ENCODE measurements at places on chromosomes 11 and 22.
A peak's percentile ranks its signal among the peaks of the same experiment; 100 is the strongest.

- H3K4me1 ChIP-seq, result no peaks in the 10 kb centered on the region
- DNase-seq, result no peak
- no peak overlapping the region for H3K4me3 ChIP-seq
Measured at GRCh38 chr11:106228996-106229395, 151.5 kb downstream of the AASDHPPT start.

GRCh38 chr11:214083-214482 lies 6.6 kb downstream of the RIC8A start:
- H3K27ac ChIP-seq, result no peak overlapping the region
- no peaks in the 10 kb centered on the region for H3K27me3 ChIP-seq
- no peaks in the 10 kb centered on the region for H3K4me1 ChIP-seq
- no peak for DNase-seq
- no peak overlapping the region for H3K4me3 ChIP-seq

DNA sequence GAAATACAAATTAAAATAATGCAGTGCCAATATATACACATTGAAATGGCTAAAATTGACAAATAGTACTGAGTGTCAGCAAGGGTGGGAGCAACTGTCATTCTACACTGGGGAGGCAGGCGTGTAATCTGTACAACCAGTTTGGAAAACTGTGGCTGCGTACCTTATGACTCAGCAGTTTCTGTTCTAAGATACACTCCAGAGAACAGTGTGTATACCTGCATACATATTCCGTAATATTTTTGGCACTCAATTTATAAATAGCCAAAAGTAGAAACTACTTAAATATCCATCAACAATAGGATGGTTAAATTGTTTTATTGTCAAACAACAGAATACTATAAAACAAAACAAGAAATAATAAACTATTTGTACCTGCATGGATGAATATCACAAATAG lies 57.6 kb downstream of the RNF169 start:
- no peak overlapping the region for H3K4me3 ChIP-seq
- peaks cover 12% of the 10 kb centered on the region for H3K36me3 ChIP-seq
- H3K27ac ChIP-seq, result no peak overlapping the region

- H3K36me3 ChIP-seq, result no peaks in the 10 kb centered on the region
- no peak for DNase-seq
- peaks cover 2% of the 10 kb centered on the region for H3K27me3 ChIP-seq
- H3K4me1 ChIP-seq, result no peaks in the 10 kb centered on the region
Measured at GRCh38 chr11:1618231-1618630, 3.7 kb downstream of the KRTAP5-4 start.

DNA sequence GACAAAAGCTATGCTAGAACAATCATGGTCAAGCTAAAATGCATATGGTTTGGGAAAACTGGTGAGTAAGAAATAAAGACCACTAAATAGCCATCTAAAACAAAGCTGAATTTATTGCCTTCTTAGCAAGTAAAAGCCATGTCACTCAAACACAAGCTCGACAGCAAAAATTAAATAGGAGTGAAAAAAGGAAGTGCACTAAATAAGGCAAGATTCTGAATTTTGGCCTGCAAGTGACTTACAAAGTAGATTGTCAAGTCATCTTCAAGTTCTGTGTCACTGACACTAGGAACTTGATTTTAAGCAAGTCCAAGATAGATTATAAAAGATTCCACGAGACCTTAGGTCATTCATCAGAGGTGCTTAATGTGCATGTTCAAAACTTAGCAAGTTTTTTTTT lies 27.4 kb downstream of the TUG1 start:
- H3K27me3 ChIP-seq, result no peaks in the 10 kb centered on the region
- no peaks in the 10 kb centered on the region for H3K36me3 ChIP-seq
- H3K27ac ChIP-seq, result no peak overlapping the region
- no peaks in the 10 kb centered on the region for H3K4me1 ChIP-seq

DNA sequence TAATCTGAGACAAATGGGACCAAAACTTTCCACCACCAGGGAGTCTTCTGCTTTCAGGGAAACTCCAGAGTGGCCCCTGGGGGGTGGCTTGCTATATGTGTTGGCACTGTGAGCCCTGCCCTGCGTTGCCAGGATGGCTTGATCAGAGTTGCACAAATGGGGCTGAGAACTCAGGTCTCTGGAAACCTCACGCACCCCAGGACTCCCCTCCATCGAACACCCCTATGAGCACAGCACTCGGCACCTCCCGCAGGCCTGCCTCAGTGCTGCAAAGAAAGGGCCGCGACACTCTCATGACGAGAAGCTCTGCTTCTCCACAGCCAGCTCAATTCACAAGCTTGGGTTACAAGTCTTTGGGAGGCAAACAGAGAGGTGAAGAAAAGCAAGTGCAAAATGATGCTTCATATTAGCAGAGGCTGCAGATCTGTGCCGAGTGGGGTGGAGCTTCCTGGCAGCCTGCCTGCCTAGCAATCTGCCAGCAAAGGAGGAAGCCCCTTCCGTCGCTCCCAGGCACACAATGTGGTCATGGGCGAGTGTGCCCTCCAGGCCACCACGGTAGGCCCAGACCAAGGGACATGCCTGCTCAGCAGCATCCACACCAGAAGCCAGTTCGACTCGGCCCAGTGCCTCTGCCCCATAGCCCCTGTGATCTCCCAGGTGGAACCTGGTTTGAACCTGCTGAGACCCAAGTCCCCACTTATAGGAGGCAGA lies 55.7 kb downstream of the MYH9 start:
- H3K4me3 ChIP-seq, result peak overlapping the region; percentile 19
- H3K27me3 ChIP-seq, result no peaks in the 10 kb centered on the region
- H3K36me3 ChIP-seq, result peaks cover 24% of the 10 kb centered on the region
- peaks cover 97% of the 10 kb centered on the region for H3K4me1 ChIP-seq
- peak overlapping the region; percentile 89 for H3K27ac ChIP-seq
- peak; percentile 90 for DNase-seq
